ENCODE measurements at places on chromosomes 6 and 20. TPM values are rescaled to one million over a fixed set of nuclear protein-coding genes. Genes with fewer than 3 reads are reported as not detected.

RRP36 gene
- total RNA-seq = 75.9 TPM

DNA sequence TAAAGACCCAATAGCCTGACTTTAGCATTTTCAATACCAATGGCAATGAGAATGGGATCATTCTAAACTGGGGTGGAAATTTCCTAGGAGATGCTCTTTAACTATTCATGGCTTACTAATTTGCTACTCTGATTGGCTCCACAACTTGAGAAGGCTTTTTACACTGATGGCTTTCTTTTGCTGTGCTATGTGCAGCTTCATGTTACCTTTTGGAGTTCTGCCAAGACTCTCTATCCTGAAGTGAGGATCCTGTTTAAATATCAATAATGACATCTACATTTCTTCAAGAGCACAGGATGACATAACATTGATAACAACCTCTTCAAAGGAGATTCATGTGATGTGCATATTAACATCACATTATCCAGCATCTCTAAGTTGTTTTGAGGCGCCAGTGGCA is 43.4 kb upstream of the SIRPG start:
- no peaks in the 10 kb centered on the region for H3K27me3 ChIP-seq
- H3K36me3 ChIP-seq = no peaks in the 10 kb centered on the region
- DNase-seq = no peak
- H3K27ac ChIP-seq = no peak overlapping the region
- no peak overlapping the region for H3K4me3 ChIP-seq

DNA sequence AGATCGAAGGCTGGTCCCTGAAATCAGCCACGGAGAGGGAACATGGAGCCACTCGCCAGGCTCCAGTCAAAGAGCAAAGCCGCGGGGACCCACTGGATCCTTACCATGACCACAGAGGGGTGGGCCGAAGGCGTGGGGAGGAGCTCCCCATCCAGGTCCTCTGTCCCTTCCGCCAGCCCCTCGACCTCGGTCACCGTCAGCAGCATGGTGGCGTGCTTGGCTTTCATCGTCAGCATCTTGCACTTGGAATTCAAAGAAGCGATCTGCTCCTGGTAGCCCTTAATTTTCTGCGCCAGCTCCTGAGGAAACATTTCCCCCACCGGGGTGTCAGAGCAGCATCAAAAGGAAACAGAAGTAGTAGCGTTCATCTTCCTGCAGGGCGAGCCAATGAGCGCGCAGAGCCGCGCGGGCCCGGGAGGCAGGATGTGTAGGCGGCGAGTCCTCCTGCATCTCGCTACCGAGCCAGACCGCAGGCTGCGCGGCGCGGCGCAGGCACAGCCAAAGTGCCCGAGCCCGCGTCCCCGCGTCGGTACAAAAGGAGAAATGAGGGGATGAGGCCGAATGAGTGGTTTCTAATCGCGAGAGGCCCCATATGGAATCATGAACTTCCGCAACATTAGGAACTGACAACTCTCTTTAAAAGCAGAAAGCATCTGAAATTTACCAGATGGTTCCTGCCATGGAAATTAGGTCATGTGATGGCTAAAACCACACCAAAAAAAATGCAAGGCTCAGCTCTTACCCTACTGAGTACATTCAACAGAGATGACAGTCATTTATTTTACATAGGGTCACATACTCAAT is 335.2 kb downstream of the SYNE1 start:
- DNase-seq = peak; percentile 90
- no peaks in the 10 kb centered on the region for H3K4me1 ChIP-seq
- peak overlapping the region; percentile 63 for H3K4me3 ChIP-seq
- no peaks in the 10 kb centered on the region for H3K36me3 ChIP-seq
- peak overlapping the region; percentile 88 for H3K27ac ChIP-seq
- H3K27me3 ChIP-seq = no peaks in the 10 kb centered on the region

DNA sequence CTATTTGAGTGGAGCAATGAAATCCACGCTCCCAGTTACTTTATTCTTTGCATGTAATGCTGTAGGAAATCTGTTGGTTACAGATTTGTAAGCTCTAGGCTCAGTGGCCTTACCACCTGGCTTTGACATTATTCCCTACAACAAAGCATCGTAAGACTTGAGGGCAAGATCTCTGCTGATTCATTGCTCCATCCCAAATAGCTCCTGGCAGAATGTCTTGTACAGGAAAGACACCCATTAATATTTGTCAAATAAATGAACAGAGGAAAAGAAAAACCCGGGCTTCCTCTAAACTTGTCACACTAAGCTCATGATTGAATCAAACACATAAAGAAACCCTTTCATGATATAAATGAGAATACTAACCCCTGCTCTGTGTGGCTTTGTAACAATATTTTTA is 357.5 kb upstream of the RNF217 start:
- no peaks in the 10 kb centered on the region for H3K36me3 ChIP-seq
- no peak overlapping the region for H3K4me3 ChIP-seq
- no peaks in the 10 kb centered on the region for H3K4me1 ChIP-seq
- no peaks in the 10 kb centered on the region for H3K27me3 ChIP-seq

- H3K36me3 ChIP-seq = no peaks in the 10 kb centered on the region
- H3K27ac ChIP-seq = no peak overlapping the region
- no peaks in the 10 kb centered on the region for H3K4me1 ChIP-seq
- no peak for DNase-seq
- no peak overlapping the region for H3K4me3 ChIP-seq
Observed at GRCh38 chr20:35968930-35969329, 540 bp downstream of the CNBD2 start.

GRCh38 chr20:53738945-53739798 is 145.5 kb upstream of the ZNF217 start:
- no peaks in the 10 kb centered on the region for H3K36me3 ChIP-seq
- peak overlapping the region; percentile 26 for H3K4me3 ChIP-seq
- DNase-seq = peak; percentile 55

GRCh38 chr6:44011350-44011920 is 115.8 kb downstream of the MRPL14 start:
- no peaks in the 10 kb centered on the region for H3K4me1 ChIP-seq
- no peak overlapping the region for H3K4me3 ChIP-seq
- no peak for DNase-seq
- H3K27me3 ChIP-seq = no peaks in the 10 kb centered on the region

DNA sequence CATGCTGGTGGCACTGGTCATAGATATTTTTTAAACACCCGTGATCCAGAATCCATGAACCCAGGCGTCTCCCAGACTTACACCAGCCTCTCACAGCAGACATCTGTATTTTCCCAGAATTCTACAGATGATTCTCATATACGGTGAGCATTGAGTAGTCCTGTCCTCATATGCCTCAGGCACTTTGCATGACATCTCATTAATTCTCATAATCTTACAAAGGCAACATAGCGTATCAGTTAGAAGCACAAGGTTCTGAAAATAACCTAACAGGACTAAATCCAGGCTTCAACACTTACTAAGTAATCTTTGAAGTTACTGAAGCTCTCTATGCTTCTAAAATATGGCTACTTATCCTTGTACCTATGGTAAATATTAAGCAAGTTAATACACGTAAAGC is 8.9 kb downstream of the NDUFAF4 start:
- no peaks in the 10 kb centered on the region for H3K36me3 ChIP-seq
- no peaks in the 10 kb centered on the region for H3K4me1 ChIP-seq
- DNase-seq = no peak
- H3K4me3 ChIP-seq = no peak overlapping the region
- H3K27ac ChIP-seq = no peak overlapping the region

DNA sequence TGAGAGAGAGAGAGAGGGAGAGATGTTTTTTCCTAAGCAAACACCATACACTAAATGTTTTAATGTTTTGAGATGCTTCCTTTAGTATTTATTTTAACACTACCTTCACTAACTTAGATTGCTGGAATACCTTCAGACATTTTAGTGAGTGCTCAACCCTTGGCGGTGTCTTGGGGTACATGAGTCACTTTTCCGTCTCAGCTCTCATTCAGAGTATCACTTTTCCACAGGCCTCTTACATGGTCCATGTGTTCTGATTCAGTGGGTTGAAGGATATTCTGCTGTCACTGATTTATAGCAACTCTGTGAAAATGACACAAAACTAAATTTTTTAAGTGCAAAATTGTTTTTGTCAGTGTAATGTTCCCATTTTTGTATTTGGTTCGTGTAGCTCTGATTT is 217.9 kb downstream of the CLVS2 start:
- H3K4me1 ChIP-seq = no peaks in the 10 kb centered on the region
- no peaks in the 10 kb centered on the region for H3K36me3 ChIP-seq
- no peak overlapping the region for H3K4me3 ChIP-seq
- H3K27me3 ChIP-seq = no peaks in the 10 kb centered on the region
- no peak overlapping the region for H3K27ac ChIP-seq

DNA sequence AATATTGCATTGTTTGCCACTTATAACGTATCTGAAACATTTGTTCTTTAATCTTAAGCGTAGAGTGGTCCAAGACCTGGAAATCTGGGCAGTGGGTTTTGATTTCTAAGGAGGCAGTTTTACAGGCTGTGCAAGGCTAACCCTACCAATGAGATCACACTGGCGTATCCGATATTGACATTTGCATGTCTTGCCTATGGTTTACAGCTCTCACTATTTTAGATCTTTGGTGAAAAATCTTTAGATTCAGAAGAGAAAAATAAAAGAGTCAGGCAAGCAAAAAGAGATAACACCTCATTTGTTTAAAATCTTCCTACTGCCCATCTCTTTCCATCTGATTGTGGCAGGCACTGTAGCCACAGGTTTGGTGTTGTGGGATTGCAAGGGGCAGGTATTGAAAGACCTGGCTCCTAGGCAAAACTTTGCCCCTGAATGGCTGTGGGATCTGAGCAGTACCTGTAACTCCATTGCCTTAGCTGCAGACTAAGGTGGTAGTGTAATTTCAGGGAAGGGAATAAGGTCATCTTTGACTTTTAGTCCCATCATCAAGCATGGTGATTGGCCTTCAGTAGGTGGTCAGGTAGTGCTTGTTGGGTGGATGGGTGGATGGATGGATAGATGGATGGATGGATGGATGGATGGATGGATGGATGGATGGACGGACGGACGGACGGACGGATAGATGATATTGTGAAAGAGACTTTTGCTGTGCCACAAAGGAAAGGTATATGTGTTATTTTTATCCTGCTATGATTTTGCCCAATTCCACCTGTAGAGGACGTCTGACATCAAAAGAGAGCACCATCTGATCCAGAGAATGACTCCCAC is 1.9 kb downstream of the TNFAIP3 start:
- peaks cover 7% of the 10 kb centered on the region for H3K36me3 ChIP-seq
- no peaks in the 10 kb centered on the region for H3K27me3 ChIP-seq
- peak overlapping the region; percentile 89 for H3K4me3 ChIP-seq
- DNase-seq = no peak

- DNase-seq = peak; percentile 29
- H3K27me3 ChIP-seq = peaks cover 63% of the 10 kb centered on the region
- H3K27ac ChIP-seq = no peak overlapping the region
- peaks cover 51% of the 10 kb centered on the region for H3K4me1 ChIP-seq
- no peak overlapping the region for H3K4me3 ChIP-seq
Observed at GRCh38 chr6:1605893-1606779, 3.6 kb upstream of the FOXC1 start.

HEY2 gene
- not detected for total RNA-seq

DNA sequence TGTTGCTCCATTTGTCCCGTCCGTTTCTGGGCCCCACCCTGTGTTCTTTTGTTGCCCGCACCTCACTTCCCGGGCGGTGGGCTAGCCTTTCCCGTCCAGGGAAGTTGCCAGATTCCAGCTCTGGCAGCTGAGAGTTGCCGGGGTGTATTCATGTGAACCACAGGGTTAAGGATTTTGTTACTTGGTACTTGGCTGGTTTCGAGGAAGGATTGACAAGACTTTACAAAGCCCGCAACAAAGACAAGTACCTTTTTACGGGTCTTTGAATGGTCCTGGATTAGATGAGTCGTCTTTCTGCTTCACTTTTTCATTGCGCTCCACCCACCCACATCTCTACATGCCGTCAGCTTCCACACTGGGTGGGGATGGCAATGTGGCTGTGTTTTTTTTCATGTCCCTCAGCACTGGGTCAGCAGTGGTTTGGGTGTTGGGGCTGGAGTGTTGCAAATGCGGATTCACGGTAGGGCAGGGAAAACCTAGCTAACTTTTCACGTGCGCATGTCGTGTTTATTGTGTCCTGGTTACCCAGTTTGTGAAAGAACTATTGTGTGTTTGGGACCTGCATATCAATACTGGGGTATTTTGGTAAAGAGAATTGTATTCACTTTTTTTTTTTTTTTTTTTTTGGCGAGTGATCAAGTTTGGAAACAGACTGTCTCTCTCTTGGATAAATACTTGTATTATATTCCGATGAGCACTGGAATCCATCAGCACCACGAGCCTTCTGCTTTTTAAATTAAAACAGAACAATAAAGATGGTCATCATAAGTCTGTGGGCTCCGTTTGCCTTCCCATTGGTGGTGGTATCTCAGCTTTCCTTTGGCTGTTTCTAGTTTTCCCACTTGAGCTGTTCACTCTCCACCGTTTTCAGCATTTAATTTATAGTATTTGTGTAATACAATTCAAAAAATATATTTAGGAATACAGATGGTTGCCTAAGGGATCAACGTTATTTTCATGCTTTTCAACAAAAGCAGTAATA is 1.2 kb downstream of the DUSP22 start:
- no peak for DNase-seq
- H3K27ac ChIP-seq = peak overlapping the region; percentile 95
- H3K36me3 ChIP-seq = no peaks in the 10 kb centered on the region
- H3K4me3 ChIP-seq = peak overlapping the region; percentile 71
- peaks cover 10% of the 10 kb centered on the region for H3K4me1 ChIP-seq
- no peaks in the 10 kb centered on the region for H3K27me3 ChIP-seq

MOCS1 gene
- total RNA-seq = 58.4 TPM

EYA4 gene
- total RNA-seq = 0.19 TPM

CRISP1 gene
- not detected for total RNA-seq

- H3K4me1 ChIP-seq = no peaks in the 10 kb centered on the region
- peak; percentile 70 for DNase-seq
Observed at GRCh38 chr6:129370268-129370916, 339.6 kb downstream of the ARHGAP18 start.

PLCB4 gene
- total RNA-seq = 3.5 TPM

ANGPT4 gene
- total RNA-seq = not detected

DNA sequence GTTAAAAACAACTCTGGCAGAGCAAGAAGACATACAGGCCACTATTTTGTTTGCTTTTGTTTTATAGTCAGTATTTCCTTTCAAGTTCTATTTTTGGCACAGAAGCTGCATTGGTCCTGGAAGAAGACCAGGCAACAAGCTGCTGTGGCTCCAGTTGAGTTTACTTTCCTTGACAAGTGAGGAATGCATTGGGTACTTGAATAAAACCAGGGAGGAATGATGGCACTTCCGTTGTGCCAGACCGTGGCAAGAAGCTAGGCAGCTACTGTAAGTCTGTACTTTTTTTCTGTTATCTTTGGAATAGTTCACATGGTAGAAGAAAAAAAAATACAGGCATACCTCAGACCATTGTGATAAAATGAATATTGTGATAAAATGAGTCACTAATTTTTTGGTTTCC is 66.3 kb downstream of the NCOA3 start:
- DNase-seq = no peak
- H3K4me1 ChIP-seq = no peaks in the 10 kb centered on the region
- H3K36me3 ChIP-seq = no peaks in the 10 kb centered on the region
- H3K27me3 ChIP-seq = no peaks in the 10 kb centered on the region
- H3K27ac ChIP-seq = peak overlapping the region; percentile 38

- no peak overlapping the region for H3K27ac ChIP-seq
- no peaks in the 10 kb centered on the region for H3K4me1 ChIP-seq
- DNase-seq = no peak
- H3K4me3 ChIP-seq = no peak overlapping the region
Observed at GRCh38 chr20:40773376-40773775, 84.3 kb upstream of the MAFB start.
